ENCODE measurements at places on chromosomes 6 and 20.

GRCh38 chr6:159313018-159313417, 143.8 kb downstream of the FNDC1 start:
- DNase-seq, result no peak

DNA sequence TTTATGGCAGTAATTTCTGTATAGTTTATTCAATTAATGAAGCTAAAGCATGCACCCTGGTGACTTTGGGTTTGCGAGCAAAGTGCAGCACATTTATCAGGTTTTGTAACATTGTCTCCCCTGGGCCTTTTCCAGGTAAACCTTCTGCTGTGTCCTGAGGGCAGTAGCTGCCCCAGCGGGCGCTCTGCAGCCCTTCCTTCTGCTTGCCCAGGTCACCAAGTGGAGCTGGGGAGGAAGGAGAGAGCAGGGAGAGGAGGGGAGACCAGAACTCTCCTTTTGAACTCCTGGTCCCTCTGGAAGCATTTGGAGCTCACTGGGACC, 145.6 kb downstream of the DLL1 start:
- DNase-seq, result no peak

DNA sequence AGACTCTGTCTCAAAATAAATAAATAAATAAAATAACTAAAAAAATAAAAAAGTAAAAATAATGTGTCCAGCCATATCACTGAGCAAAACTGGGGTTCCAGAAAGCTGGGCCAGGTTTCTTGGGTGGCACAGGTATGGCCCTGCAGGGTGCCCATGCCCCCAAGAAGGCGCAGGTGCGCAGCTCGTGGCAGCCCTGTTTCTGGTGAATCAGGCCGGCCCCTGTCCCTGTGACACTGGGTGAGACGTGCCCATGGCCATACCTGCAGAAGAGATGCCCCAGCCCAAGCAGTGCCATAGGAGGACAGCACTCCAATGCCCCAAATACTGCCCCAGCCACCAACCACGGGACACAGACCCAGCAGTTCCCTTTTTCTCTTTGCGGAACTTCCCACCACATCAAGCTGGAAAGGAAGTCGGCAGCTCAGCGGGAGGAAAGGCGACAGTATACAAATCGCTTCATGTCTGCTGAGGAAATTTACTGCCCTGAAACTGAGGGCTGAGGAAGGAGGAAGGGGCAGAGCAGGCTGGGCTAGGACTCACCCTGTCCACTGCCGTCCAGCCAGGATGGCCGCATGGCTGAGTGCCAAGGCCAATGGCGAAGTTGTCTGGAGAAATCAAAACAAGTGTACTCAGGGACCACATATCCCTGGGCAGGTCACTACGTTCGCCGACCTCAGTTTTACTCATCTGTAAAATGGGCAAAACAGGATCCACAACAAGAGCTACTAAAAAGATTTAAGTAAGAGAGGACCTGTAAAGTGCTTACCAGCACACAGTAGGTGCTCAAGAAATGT, 55.4 kb downstream of the PREX1 start:
- DNase-seq, result no peak

- DNase-seq, result no peak
Observed at GRCh38 chr6:12014027-12014872, 2.1 kb downstream of the HIVEP1 start.

- no peak for DNase-seq
Observed at GRCh38 chr6:163419413-163420288, 5.1 kb downstream of the QKI start.

GRCh38 chr6:90343576-90343975, 46.9 kb upstream of the BACH2 start:
- no peak for DNase-seq

- no peak for DNase-seq
Observed at GRCh38 chr20:45339084-45339483, 9.1 kb downstream of the SDC4 start.

DNA sequence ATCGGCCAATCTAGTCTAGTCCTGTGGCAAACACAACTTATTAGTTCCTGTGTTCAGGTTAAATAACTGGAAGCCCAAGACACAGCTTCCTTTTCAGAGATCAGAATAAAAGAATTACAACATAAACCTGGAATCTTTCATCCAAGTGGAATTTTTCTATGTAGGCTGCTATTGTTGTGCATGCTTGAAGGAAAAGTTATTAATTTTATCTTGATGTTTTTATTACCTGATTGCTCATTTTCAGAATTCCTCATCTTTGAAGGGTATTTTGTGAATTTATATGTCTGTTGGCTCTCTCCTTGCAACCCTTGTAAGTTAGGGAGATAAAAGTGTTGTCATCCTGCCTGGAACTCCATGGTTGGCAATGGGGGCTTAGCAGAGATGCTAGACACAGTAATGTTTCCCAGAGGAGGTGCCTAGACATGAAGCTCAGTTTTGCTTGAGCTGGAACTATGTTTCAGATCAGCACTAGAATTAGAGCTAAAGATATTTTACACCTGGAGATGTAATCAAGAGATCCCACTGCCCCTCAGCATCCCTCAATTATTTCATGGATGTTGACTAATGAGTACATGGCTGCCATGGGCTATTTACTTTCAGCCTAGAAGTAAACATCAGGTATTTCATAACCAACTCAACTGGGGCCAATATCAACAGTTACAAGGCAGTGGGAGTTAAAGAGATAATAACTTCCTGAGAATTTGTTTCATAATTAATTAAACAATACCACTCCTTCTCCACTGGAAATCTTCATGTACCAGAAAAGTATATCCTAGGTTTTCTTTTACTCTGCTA, 367.0 kb upstream of the MARCKS start:
- no peak for DNase-seq

DNA sequence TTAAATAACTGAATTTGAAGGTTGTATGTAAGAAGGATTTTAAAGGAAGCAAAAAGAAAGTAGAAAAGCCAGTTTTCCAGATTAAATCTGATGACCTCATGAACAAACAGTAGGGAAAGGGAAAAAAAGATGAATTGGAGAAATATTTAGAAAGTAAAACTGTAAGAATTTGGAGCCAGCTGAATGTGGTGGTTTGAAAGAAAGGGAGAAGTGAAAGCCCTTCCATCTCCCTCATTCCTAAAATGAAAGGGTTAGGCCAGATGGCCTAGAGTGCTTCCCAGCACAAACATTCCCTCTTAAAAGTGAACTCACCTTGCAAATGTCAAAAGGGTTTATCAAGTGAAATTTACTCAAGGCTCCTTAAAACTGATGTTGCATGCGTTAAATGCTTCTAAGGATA, 139.3 kb upstream of the COL21A1 start:
- no peak for DNase-seq

GRCh38 chr6:147023581-147023980, 180.6 kb upstream of the STXBP5 start:
- no peak for DNase-seq

DNA sequence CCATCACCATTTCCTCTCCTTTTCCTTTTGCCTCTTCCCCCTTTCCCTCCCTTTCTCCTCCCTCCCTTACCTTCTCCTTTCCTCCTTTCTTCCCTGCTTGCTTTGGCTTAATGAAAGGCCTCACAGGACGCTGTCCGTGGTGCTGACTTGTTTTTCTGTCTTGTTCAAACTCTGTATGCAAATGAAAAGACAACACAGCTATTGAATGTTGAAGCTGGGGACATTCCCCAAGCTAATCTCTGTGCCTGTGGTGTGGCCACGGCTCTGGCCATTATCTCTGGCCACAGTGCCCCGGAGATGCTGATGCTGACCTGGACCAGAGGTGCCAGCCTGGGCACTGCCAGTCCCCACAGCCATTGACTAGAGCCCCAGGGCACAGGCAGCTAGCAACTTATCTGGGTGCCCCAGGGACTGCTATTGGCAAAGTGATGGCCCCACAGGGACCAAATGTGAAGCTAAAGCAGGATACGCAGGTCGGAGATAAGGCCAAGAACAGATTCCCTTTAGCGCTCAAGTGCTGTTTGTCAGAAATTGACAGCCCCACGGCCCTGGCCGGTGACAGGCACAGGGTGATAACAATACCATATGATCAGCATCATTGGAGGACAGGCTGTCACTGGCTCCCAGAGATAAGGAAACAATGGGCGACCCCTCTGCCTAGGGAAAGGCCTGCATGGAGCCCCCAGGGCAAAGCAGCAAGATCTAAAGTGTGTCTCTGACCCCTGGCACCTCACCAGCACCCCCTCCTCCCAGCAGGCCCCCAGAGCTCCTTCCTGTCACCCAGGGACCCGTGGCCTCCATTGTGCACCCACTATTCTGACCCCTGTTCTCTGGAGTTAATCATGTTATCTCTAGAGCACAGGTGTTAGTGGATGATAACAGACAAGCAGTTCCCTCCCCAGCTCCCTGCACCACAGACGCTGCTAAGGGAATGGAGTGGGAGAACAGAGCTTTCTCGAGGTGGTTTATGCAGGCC, 31.6 kb upstream of the SLC32A1 start:
- peak; percentile 14 for DNase-seq

- no peak for DNase-seq
Observed at GRCh38 chr6:169898788-169899480, 147.5 kb downstream of the ERMARD start.

DNA sequence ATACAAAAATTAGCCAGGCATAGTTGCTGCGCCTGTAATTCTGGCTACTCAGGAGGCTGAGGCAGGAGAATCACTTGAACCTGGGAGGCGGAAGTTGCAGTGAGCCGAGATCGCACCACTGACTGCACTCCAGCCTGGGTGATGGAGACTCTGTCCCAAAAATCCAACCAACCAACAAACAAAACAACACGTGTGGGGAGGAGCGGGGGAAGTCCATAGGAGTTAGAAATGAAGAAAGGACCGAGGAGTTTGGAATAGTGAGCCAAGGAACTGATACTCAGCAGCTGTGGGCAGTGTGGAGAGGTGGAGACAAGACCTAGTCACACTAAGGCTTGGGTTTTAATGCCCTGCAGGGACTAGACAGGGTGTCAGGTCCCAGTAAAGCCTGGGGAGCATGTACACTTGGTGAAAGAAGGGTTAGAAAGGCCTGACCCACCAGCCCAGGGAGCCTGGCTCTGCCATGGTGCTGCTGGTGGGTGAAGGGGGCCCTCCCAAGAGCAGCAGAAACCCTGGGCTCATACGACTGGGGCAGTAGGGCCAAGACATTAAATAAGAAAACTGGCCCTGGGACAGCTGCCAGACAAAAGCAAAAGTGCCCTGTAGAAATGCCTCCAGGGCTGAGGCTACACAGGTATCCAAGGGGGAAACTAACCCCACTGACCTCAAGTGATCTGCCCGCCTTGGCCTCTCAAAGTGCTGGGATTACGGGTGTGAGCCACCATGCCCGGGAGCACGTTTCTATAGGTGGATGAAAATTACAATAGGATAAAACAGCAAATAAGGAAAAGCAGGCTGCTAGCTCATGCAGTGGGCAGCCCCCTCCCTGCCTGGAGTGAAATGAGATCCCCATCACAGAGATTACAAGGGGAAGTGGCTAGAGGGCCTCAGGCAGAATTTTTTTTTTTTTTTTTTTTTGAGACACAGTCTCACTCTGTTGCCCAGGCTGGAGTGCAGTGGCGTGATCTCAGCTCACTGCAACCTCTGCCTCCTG, 58.0 kb downstream of the MYH7B start:
- no peak for DNase-seq

- no peak for DNase-seq
Observed at GRCh38 chr6:83476971-83477370, 35.4 kb upstream of the PRSS35 start.

DNA sequence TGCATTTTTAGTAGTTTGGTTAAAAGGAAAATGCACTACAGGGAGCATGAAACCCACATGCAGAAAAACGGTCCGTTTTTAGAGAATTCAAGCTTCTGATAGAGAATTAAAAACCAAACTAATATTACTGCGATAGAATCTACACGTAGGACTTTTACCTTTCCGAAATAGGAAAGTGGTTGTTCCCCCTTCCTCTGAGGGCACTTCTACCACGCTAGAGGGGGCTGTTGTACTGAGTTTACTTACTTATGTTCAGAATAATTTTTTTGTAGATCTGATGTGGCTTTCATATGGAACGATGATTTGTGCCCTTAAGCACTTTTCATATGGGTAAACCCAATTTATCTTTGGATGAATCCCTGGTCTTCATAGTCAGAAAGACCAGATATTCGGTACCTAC, 264.3 kb upstream of the PLN start:
- DNase-seq, result no peak

DNA sequence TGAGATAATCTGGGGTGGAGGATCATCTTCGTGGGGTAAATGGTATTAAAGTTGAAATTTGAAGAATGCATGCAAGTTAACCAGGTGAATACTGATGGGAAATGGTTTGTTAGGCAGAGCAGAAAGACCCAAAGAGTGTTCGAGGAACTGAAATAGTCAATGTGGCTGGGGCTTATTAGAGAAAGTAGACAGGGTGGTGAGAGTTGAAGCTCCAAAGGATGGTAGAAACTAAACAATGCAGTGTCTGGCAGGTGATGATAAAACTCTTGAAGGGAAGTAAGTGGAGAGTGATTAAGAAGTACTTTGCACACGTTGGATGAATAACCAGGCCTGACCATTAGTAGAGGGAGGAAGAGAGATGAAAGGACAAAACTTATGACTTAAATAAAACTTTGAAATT, 39.8 kb upstream of the CENPW start:
- DNase-seq, result no peak

DNA sequence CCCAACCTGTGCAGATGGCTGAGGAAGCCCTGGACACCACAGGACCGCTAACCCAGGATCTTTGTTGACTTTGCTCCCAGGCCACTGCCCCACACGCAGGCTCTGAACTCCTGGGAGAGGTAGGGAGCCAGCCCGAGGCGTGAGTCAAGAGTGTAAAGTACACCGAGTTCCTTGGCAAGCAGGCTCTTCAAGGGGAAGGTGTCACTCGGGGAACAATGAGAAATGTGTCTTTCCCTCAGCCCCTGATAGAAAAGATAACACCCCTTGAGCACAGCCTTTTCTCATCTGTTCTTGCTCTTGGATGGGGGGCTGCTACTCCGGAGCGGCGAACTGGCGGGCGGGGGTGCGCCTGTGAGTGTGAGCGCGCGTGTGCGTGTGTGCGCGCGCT, 472 bp upstream of the EDN3 start:
- DNase-seq, result no peak

DNA sequence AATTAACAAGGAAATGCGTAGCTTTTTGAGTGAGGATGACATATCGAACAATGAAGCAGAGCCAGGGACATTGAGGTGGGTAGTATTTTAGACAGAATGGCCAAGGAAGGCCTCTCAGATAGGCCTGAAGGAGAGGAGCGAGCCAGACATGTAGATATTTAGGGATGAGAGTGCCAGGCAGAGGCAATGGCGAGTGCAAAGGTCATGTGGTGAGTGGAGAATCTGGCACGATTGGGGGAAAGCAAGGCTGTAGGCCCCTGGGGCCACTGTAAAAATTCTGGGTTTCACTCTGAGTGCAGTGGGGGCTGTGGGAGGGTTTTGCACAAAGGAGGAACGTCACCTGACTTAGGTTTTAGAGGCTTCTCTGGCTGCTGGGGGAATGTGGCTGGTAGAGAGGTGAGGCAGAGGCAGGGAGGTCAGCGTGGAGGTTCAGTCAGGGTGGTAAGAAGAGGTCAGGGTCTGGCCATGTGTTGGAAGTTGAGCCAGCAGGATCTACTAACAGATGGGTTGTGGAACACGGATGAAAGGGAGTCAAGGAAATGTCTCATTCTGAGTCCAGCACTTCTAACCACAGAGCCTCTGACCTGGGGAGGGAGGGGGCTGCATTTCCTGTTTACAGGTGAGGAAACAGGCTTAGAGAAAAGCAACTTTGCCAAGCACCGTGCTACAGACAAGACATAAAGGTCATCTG, 11.3 kb downstream of the SIRPA start:
- DNase-seq, result no peak
